Occipital lobe (tissue), 3 donors: ENCODE measurements at places on chromosomes 1 and 21. TPM values are rescaled to one million over a fixed set of nuclear protein-coding genes. Genes with fewer than 3 reads are reported as not detected.

DNA sequence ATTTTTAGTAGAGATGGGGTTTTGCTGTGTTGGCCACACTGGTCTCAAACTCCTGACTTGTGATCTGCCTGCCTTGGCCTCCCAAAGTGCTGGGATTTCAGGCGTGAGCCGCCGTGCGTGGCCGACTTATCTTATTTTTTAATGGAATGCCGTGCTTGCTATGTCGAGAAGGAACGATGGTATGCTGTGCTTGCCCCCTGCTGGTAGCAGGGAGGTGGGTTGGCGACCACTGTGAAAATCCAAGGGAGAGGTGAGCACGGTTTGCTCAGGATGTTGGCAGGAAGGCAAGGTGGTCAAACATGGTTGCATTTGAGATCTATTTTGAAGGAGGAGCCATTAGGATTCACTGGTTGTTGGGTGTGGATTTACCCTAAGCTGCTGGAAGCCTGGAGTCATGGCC lies 45.8 kb upstream of the RCC2 start:
- DNase-seq, result no peak

DNA sequence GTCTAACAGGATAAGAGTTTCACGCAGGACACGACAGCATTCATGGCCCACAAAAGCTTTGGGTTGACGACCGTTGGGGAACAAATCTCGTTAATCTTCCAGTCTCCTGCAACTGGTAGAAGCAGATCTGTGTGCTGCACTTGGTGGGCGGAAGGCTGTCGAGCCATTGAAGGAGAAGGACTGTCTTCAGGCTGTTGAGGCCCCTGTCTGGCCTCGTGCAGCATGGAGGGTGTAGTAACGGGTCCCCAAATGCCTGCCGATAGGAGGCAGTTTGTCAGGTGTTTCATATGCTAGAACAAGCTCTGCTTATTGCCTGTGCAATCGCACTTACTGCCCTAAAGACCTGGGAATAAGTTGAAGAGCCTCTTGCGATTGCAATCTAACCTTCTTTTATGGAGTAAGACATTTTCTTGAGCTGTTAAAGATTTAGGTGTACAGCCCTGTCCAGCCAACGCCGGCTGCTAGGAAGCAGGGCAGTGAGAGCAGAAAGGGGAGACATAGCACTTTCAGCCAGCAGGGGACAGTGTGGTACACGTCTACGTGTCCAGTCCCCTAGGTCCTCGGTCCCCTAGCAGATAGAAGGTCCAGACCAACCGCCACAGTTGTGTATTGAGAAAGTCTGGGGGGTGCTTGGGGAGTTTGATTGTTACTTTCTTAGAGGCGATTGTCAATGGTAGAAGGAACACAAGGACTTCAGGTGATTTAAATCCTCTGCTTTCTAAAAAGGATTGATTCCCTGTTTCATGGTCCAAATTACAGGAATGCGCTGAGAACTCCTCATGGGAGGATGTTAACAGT lies 102.3 kb upstream of the TMPRSS2 start:
- DNase-seq, result no peak

DNA sequence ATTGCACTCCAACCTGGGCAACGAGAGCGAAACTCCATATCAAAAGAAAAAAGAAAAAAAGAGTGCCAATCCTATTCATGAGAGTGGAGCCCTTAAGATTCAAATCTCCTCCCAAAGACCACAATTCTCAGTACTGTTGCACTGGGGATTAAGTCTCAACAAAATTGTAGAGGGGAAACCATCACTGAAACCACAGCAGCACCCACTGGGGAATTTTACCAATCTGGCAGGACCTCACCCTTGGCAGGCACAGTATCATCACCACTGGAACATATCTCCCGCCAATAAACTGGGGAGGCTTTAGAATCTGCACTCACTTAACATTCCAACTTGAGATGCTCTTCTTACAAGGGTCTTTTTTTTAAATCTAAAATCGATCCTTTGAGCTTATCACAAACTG lies 41.0 kb downstream of the LRRC40 start:
- no peak for DNase-seq

DNA sequence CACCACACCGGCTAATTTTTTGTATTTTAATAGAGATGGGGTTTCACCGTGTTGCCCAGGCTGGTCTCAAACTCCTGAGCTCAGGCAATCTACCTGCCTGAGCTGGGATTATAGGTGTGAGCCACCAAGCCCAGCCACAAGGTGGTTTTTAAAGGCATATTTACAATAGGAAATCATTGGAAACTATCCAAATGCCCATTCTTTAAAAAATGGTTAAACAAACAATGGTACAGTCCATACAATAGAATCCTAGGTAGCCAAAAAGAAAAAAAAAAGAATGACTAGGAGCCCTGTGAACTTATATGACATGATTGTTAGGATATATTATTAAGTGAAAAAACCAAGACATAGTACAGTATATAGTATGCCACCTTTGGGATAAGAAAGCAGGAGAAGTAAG lies 5.3 kb downstream of the ATP2B4 start:
- DNase-seq, result no peak

DNA sequence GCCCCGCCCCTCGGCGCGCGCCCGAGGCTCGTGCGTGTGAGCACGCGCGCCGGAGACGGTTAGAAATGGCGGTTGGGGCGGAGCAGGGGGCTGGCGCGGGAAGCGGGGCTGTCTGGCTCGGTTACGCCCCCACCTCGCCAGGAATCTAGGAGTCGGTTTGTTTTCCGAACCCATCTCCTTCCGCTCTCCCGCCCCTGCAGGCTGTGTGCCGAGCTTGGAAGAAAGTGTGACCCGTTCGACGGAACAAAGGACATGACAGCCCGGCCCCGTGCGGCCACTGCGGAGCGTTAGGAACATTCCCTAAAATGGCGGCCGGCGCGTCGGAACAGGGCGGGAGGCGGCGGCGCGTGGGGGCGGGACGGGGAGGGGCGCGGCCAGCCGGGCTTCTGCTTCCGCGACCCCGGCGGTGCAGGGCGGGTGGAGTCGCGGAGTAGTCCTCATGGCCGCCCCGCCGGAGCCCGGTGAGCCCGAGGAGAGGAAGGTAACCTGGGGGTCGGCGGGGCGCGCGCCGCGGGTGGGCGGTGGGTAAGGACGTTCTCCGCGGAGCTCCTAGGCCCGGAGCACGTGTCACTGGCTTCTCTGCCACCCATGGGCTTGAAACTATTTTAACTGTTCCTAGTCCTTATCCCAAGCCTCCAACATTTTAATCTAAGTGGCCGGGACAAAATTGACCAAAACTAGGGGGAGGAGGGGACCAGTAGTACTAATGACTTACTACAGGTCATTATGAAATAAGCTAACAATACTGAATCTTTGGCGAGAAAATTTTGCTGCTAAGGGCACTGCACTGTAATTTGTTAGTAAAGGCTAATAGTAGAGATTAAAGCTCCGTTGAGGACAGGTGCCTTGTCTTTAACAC lies at the start of gene COX20:
Gene COX20 (plus strand): TSS at position 383 of the 859 bp plus-strand sequence. CDS start 57 bp downstream, at position 440.
- no peak for DNase-seq

DNA sequence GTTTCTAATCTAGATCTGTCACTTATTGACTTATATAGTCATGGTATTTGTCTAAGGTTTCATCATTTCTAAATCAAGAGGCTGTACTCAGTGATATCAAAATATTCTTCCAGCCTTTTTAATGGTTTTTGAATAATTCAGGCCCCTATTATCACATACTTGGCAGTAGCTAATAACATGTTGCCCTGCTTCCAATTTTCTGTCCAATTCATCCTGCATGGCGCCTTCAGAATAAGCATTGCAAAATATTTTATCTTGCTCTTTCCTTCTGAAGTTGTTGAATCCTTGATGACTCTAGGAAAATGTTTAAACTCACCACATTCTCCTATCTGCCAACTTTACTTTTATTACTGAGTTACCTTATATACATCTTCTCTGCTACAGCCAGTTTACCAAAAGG lies 517.2 kb upstream of the B3GALT2 start:
- DNase-seq, result no peak

DNA sequence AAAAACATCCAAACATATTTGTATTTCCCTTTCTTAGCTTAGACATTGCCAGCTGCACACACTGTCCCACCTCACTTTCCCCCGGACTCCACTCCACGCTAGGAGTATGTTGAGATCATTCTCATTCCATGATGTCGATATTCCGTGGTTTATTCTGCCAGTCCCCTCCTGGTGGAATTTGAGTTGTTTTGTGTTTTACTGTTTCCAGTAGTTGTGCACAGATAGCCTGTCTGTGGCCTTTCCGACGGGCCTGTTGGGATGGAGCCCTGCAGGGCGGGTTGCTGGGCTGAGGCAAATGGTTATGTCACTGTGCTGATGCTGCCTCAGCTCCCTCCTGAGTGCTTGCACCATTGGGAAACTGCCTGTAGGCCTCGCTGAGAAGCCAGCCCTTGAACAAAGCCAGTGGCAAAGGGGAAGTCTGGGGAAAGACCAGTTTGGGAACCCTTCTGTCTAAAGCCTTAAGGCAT lies 12.8 kb downstream of the TRAPPC10 start:
- DNase-seq, result no peak

DNA sequence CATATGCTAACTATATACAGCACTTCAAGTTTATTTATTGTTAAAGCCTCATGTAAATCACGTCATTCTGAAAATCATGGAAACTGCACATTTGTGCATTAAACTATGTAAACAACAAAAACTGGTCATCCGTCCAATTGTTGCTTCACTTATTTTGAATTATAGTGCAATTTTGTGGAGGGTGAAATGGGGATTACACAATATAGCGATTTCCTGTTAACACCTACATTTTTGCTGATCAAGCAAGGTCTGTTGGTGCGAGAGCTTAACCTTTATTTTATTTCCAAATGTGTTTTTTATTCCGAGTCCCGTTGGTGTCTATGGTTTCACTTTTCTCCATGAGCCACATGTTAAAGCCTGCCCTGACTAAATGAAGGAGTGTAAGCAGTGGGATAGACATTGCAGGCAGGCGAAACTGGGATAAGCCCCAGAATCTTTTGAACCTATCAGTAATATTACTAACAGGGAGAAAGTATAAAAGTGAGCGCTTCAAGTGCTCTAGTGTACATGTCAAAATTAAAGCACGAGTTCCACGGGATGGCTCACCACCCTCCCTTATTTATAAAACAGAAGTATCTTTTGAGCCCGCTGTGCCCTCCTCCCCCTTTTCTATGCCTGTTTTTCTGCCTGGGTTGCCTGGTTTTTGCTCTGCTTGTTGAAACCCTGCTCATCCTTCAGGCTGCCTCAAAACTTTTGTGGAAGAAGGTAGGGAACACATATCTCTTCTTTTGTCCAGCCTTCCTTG lies 120.7 kb downstream of the NFIA start:
- no peak for DNase-seq

- DNase-seq, result no peak
Measured at GRCh38 chr1:9181990-9182783, 52.4 kb upstream of the H6PD start.

GRCh38 chr21:32529679-32530078 lies 55.6 kb downstream of the TCP10L start:
- no peak for DNase-seq

- peak; percentile 28 for DNase-seq
Measured at GRCh38 chr1:155081472-155082300, 3.0 kb downstream of the EFNA3 start.

HHAT gene
- 2.0 TPM for total RNA-seq

SYT14 gene
- total RNA-seq, result 65.8 TPM

HMGCL gene
- 13.7 TPM for total RNA-seq

SYCP1 gene
- not detected for total RNA-seq
